ENCODE measurements at places on chromosomes 12 and 14. TPM values are rescaled to one million over a fixed set of nuclear protein-coding genes. Genes with fewer than 3 reads are reported as not detected.

- DNase-seq = no peak
Observed at GRCh38 chr12:58812214-58812613, 108.1 kb downstream of the LRIG3 start.

- DNase-seq = no peak
Observed at GRCh38 chr12:6539314-6539682, 5.0 kb downstream of the GAPDH start.

The BHLHE41 gene
- total RNA-seq = not detected

DNA sequence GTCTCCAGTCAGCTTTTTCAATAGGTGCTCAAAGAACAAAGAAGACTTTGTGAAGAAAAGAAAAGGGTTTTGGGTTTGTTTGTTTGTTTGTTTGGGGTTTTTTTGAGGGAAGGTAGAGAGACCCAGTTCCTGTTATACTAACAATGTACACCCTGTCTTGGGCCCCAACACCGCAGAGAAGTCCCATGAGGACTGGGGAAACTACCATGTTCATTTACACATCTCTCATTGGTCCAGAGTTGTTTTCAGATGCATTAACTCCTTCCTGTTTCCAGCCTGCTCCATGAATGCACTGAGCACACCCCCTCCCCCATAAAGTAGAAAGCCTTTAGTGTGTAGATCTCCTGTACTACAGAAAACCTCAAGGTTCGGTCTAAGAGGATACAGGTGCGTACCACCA is 51.1 kb upstream of the SLC8A3 start:
- no peak for DNase-seq

The SCN8A gene
- 0.50 TPM for total RNA-seq

GRCh38 chr14:64946310-64947045 is 3.9 kb upstream of the GPX2 start:
- DNase-seq = no peak

DNA sequence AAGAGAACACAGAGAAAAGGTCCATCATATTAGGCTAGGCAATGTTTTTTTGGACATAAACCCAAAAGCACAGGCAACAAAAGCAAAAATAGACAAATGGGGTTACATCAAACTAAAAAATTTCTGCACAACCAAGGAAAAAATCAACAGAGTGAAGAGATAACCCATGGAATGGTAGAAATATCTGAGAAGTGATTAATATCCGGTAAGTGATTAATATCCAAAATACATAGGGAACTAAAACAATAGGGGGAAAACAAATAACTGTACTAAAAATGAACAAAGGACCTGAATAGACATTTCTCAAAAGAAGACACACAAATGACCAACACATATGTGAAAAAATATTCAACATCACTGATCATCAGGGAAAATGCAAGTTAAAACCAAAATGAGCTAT is 4.3 kb downstream of the STYK1 start:
- no peak for DNase-seq

The SLC16A7 gene
- total RNA-seq = 27.5 TPM

The SPSB2 gene
- 2.8 TPM for total RNA-seq

DNA sequence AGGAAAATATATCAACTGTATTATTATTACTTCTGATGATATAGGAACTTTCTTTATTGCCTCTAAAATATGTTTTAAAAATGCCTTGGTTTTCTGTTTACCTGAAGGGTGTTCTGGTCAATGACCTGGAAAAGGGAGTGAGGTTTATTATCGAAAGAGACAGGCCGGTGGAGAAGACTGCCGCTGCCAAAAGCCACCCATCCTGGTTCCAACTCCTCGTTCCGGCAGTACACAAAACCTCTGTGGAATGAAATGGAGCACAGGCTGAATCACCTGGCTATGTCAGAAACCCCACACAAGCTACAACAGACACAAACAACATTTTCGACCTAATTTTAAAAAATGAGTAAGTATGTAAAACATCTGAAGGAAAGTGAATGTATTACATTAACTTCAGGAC is 73.6 kb downstream of the HECTD4 start:
- no peak for DNase-seq

The LRTM2 gene
- total RNA-seq = not detected

The OAS2 gene
- 191 TPM for total RNA-seq

DNA sequence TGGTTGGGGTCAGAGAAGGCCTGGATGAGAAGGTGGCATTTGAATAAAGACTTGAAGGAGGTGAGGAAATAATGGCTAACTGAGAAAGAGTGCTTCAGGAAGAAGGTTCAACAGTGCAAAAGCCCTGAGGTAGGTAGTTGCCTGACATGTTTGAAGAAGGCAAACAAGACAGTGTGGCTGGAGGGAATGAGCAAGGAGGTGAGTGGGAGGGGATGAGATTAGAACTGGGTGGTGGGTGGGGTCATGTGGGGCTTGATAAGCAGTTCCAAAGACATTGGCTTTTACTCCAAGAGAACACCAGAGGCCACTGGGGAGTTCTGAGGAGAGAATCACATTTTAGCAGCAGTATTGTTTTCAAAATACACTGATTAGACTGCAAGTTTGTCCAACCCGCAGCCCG is 50.5 kb downstream of the HSPB8 start:
- no peak for DNase-seq

The PCED1B gene
- 143 TPM for total RNA-seq

DNA sequence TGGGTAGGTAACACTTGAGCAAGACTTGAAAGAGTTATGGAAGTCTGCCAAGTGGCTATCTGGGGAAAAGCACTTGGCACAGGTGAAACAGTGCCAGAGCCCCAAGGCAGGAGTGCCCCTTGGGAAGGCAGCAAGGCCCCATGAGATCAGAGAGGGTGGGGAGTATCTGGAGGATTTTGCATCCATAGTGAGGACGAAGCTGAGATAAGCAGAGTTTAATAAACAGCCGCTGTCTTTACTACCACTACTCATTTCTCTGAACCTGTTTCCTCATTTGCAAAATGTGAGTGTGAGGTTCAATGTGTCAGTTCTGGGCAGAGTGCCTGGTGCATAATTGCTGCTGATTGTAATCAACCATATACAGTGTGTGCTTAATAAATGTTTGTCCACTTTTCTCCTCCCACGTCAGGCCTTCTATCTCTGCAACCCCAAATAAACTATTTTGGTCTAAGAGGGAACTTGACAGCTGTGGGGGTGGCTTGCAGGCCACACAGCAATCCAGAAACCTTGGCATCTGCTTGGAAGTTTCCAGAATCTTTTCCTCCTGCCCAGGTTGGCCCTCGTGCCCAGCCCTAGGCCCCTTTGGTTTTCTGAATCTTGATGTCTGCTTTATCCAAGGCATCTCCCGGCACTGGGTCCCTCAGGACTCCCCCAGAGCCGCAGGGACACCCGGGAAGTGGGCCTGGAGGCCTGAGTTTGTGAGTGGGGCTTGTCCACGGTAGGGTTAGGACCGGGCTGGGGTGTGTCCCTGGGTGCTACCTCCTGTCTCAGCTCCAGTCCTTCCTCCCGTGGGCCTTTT is 4.5 kb downstream of the ABCB9 start:
- no peak for DNase-seq

DNA sequence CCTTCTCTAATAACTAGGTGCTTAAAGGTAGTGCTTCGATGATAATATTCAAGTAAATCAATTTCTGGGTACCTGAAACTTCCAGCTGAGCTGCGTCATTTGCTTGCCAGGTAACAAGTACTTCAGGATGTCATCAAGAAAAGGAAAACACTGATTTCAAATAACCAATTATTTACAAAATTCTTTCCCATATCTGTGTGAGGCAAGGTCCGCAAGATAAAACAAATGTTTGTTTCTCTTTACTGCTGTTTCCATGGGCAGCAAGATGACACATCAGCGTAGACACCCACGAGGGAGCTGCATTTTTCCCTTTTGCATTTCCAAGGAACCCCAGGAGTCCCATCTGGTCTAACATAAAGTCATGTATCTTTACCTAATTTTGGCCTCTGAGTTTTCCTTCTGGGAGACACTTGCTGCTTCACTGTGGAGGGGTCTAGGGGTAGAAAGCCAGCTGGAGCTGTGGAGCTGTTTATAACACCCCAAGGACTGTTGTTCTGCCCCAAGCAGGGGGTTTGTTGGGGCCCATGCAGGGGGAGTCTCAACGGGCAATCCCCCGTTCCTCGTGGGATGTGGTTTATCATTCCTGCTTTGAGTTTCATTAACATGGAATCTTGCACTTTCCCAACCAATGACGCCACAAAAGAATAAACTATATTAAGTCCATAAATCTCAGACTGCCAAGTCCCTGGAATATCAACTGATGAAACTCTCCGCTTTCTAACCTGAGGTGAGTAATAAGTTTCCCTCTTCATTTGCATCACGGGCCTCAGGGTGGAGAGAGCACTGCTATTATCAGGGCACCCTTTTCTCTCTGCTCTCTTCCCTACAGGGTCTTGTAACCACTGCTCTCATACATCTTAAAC is 112.8 kb upstream of the PELI2 start:
- no peak for DNase-seq

DNA sequence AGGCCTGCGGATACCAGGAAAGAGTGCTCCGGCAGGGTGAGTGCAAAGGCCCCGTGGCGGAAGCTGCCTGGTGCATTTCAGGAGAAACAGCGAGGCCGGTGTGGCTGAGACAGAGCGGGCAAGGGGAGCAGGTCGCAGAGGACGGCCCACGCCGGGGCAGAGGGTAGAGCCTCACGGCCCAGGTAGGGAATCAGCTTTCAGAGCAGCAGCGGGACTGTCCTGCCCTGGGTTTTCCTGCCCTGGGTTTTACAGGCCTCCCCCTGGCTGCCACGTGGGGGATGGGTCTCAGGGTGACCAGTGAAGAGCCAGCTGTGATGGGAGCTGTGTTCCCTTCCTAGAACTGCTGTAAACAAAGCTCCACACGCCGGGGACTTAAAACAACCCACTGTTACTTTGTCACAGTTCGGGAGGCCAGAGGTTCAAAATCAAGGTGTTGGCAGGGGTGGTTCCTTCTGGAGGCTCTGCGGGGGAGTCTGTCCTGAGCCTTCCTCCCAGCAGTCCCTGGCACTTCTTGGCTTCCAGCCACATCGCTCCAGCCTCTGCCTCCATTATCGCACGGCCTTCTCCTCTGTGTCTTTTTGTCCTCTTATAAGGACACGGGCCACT is 10.4 kb downstream of the NCOR2 start:
- no peak for DNase-seq

DNA sequence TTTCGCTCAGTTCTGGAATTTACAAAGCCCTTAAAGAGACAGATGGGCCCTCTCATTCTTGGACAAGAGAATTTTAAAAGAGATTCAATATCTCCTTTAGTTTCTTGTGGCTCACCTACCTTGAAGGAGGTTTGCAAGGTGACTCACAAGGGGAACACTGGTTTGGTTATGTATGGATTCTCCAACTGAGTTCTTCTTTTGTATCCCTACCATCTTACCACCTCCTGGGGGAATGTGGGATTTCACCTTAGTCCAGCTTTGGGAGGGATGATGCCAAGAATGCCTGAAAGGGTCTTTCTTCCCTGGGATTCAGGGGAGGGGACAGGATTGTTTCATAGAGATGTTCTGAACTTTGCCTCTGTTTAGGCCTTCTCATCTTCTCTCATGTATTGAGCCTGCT is 3.7 kb downstream of the PPP4R4 start:
- no peak for DNase-seq

GRCh38 chr14:100076606-100077005 is 11.4 kb downstream of the EVL start:
- DNase-seq = no peak

The SERPINA3 gene
- total RNA-seq = not detected

- DNase-seq = no peak
Observed at GRCh38 chr14:51219473-51220448, 20.3 kb upstream of the TMX1 start.

- DNase-seq = no peak
Observed at GRCh38 chr12:38934078-38934584, 28.7 kb upstream of the CPNE8 start.

- peak; percentile 88 for DNase-seq
Observed at GRCh38 chr12:110582276-110583136, 612 bp downstream of the PPTC7 start.

- DNase-seq = no peak
Observed at GRCh38 chr12:184811-185575, 29.0 kb downstream of the SLC6A12 start.

DNA sequence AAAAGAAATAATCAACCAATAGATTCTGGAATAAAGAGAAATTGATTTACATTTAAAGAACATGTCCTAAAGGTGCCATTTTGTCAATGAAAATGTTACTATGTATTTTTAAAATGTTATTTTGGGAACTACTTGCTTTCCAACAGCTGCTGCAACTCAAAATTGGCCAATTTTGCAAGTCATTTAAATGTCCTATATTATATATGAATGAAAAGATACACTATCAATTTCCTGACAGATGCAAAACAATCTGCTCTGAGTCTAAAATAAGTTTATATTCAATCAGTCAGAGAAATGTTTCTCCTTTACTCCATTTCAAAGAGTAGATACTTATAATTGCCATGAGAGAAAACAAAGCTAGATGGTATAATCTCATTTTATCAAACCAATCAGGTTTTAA is 247.2 kb downstream of the ACSS3 start:
- DNase-seq = no peak

DNA sequence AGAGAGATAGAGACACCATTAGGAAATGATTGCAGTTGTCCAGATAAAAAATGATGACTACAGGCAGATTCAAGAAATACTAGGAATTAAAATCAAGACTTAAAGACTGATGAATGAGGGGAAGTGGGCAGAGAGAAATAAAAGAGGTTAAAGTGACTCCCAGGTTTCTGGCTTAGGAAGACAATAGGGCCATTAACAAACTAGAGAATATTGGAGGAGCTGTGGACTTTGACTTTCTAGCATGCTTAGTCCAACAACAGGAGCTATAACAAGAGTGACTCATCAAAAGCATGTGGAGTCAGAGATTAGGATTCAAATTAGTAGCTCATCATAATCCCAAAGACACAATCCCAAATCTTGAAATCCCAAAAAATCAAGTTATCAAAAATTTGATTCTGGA is 101.5 kb downstream of the BMP4 start:
- DNase-seq = no peak

DNA sequence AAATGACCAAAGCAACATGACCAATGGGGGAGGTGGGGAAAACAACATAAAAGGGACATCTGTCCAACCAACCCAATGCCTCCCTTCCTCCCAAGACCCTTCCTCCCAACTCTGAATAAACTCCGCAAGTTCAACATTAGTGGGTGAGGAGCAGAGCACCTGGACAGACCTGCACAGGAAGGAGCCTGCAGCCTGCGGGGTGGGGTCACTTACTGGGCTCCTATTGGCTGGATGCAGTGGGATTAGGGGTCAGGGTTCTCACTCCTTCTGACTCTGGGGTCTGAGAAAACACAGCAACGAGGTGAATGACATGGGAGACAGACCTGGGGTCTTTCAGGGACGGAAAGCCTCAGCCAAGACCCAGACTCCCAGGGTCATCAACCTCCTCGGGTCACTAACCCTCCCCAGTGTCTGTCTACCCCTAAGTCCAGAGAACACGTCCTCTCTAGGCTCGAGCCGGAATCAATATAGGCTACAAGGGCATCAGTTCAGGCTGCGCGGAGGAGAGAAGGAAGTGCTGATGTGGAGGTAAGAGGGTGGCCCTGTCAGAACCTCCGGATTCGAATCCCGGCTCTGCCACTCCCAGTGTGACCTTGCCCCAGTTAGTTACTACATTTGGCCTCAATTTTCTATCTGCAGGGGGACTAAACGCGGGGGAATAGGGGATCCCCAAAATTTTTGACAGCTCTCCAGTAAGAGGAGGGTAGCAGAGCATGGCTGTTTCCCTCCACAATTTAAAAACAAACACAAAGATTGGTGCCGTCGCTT is 860 bp downstream of the NDRG2 start:
- DNase-seq = peak; percentile 37

- DNase-seq = no peak
Observed at GRCh38 chr12:9868311-9868801, 798 bp downstream of the CLEC2B start.

The AP5M1 gene
- 23.3 TPM for total RNA-seq

The PLEK2 gene
- total RNA-seq = 2.2 TPM

The ZC2HC1C gene
- total RNA-seq = 0.64 TPM

The BRF1 gene
- 23.4 TPM for total RNA-seq

Measured in activated naive CD4-positive, alpha-beta T cell treated with anti-CD3 and anti-CD28 coated beads for 36 hours (primary cell).